ENCODE measurements at places on chromosomes 4 and X.

GRCh38 chr4:183107891-183108459, 8.9 kb downstream of the WWC2 start:
- DNase-seq: no peak

- no peak for DNase-seq
These were observed 104.7 kb downstream of the MGST2 start for GRCh38 chr4:139770361-139770760.

DNA sequence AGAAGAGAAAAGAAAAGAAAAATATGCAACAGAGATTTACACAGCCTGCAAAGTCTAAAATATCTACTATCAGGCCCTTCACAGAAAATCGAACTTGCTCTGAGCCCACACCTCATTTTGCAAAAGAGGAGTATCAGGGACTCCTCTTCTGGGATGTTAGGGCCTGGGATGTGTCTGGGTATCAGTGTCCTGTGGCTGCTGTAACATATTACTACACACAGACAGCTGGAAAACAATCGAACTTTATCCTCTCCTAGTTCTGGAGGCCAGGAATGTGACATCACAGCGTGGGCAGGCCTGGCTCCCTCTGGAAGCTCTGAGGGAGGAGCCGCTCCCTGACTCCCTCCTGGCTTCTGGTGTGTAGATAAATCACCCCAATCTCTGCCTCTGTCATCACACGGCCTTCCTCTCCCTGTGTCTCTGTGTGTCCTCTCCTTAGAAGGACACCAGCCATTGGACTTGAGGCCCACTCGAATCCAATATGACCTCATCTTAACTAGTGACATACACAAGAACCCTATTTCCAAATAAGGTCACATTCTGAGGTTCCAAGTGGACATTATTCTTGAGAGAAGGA, 52.9 kb downstream of the PPP2R2C start:
- no peak for DNase-seq

DNA sequence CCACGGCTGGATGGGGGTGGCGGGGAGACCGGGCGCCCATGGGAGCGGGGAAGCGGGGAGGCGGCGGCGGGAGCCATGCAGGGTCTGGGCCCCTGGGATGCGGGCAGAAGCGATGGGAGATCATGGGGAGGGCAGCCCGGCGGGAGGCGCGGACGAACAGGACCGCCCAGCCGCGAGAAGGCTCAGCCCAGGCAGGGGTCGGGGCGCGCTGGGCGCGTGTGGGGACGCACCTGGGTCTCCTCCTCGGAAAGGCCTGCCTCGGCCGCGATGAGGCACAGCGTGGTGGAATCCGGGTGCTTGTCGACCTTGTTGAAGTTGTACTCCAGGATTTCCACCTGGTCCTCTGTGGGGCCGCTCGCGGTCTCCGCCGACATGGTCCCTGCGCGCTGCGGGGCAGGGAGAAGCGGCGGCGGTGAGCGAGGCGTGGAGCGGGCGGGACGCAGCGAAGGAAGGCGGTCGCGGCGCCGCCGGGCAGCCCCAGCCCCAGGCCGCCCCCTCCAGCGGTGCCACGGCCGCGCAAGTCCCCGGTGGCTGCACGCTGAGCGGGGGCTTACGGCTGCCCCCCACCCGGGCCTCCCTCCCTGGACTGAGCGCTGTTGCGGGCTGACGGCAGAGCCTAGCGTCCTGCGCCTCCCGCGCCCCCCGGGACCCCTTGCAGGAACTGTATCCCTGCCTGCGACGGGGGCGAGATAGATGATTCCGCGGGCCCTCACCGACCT, 25.3 kb downstream of the HOPX start:
- peak; percentile 3 for DNase-seq

- DNase-seq: no peak
These were observed 52.0 kb downstream of the TBC1D14 start for GRCh38 chr4:6961496-6962210.

GRCh38 chr4:102319594-102319993, 25.7 kb downstream of the SLC39A8 start:
- no peak for DNase-seq

DNA sequence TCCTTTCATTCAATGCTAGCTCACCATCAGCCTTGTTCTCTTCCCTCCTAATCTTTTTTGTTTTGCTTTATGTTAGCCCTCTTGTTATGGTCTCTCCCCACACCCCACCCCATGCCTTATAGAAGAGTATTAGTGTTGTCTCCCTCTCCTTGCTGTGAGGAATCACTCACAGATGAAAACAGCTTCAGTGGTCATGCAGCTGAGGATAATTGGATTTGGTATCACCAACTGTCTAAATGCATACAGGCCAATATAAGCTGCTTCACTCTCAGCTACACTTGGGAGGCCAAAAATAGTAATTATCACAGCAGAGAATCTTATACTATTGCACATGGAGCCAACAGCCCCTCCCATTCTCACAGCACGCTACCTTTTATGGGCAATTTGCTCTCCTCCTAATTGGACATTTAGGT, 494.6 kb upstream of the FAM241A start:
- DNase-seq: no peak

GRCh38 chrX:50770702-50771101, 43.3 kb downstream of the SHROOM4 start:
- DNase-seq: no peak

DNA sequence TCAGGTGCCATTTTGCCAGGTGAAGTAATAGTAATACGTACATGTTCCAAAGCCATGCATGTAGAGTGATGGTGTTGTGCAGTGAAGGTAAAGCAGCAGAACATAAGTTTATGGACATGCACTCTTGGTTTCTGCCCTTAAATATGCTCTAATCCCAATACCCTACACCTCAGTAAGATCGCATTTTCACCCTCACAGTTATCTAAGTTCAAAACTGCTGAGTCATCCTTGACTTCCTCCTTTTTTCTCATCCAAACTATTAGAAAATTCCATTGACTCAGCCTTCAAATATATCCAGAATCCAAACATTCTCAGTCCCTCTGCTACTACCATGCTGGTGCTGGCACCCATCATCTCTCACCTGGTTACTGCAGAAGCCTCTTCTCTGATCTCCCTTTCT, 652.9 kb upstream of the IGFBP7 start:
- no peak for DNase-seq

Data from T-helper 9 cell (primary cell).